ENCODE measurements at places on chromosomes 16 and 17.

- no peak for DNase-seq
These were observed 835 bp downstream of the FBXL16 start for GRCh38 chr16:704552-705380.

DNA sequence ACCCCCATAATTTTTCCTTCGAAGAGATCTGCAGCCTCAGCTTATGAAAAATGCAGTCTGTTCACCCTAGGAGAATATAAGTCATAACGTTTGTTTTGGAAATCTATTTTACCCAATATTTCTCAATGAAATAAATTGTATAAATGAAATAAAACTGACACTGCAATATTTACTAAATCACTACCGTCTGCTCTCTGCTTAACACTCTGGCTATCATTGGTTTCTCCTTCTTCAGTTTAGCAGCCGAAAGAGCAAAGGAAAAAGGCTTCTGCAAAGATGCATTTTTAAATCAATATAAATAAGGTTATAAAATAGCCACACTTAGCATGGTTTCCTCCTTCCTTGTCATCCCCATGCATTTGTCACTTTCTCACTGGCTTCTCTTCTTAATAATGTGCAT is 148.2 kb downstream of the SNX11 start:
- DNase-seq = no peak

DNA sequence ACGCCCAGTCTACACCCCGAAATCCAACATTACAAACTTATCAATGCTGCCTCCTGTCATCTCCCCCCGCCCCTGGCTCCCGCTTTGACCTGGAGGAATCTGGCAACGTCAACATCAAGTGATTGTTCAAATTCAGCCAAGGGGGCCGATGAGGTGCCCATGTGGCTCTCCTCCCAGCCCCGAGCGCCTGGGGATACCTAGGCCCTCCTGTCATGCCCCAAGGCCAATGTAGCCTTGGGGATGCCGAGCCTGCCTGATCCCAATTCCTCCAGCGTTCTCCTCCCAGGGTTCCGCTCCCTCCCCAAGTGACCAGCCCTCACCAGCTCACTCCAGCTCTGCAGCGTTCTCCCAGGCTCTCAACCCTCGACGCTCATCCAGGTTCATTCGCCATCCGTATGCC is 59.4 kb downstream of the NXN start:
- DNase-seq = no peak

DNA sequence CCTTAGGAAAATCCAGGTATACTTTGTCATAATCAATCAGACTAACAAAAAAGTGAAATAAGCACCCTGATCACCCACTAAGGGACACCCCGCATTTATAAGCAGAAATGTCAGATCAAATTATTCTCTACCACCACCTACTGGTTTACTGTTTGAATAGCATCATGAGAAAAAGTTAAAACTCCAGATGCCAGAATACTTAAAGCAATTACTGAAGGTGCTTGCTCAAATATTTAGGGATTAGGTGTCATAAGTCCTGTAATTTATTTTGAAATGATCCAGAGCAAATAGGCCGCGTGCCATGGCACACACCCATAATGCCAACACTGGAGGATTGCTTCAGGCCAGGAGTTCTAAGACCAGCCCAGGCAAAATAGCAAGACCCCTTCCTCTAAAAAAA is 2.3 kb downstream of the TOP2A start:
- DNase-seq = peak; percentile 78

DNA sequence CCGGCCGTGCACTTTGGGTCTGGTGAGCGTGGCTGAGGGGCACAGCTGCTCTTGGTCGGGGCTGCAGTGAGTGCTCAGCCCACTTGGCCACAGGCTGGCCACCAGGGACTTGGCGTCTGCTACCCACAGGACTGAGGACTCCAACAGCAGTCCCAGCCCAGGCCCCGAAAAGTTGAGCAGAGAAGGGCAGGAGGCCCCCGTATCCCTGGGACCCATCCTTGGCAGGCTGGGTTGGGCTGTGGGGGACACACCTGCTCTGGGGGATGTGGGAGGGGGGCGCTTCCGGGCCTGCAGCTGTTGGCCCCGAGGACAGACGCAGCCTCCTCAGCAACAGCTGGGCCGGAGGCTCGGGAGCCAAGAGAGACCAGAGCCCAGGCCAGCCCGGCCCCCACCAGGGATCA is 19.4 kb upstream of the SSTR5 start:
- no peak for DNase-seq

Measured in Karpas-422 (cell line).